ENCODE measurements at places on chromosomes 11 and 22.

DNA sequence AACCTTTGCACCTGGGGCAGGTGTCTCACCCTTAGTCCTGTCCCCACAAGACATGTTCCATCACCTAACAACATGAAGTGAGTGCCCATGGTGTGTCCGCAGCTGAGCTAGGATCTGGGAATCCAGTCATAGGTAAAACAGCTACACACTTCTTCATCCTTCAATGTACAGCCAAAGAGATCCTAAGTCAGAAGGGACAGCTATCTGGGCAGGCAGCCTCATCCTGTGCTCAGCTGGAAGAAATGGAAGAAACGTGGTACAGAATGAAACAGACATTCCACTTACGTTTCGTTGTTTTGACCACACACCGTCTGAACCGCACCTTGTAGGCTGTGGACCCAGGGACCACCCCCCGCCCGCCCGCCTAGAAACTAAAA, 30.8 kb downstream of the PDGFB start:
- DNase-seq: no peak

DNA sequence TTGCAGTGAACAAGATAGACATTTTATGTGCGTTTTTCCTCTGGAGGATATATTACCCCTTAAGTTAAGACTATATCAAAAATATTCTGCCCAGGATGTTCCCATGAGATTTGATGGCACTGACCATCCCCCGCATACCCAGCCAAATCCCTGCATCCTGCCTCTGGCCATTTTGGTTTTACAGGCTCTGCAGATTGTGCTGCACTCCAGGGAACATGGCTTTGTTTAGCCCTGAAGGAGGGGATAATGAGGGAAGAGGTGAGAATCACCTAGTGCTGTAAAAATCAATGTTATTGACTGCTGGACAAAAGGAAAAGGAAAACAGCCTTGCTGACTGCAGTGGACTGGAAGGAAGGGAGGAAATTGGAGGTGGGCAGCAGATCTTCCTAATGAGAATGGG, 717.4 kb downstream of the DLG2 start:
- no peak for DNase-seq

GRCh38 chr11:102824556-102824955, 18.9 kb downstream of the MMP3 start:
- no peak for DNase-seq

DNA sequence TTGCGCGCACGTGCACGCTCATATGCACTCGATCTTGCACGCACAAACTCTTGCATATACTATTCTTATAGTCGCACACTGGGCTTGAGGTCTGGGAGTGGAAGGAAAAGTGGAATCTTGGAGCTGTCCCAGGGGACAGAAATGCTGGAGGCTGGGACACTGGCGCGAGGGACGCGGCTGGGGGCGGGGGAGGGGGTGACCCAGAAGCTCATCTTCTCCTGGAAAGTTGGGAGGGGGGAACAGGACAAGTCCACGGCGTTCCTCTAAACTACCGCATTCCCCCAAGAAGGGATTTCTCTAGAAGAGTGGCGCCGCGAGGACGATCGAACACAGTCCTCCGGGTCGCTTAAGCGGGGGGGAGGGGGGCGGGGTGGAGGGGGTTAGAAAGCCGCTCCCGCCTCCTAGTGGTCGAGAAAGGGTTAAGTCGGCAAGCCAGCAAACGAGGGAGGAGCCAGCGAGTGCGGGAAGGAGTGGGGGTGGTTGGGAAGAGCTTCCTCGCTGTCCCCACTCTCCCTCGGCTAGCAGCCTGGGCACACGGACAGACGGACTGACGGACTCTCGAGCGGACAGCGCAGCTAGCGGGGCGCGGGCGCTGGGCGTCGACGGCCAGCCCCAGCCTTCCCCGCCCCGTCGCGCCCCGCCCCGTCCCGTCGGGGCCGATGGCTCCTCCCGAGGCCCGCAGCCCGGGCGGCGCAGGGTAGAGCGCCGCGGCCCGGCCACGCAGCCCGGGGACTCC, at the start of gene RTN4RL2:
RTN4RL2 (plus strand) TSS at position 507 of the 736 bp plus-strand sequence. CDS start 338 bp downstream, outside the sequence.
- no peak for DNase-seq

- DNase-seq: peak; percentile 9
Observed at GRCh38 chr11:94183886-94184264, 55.2 kb downstream of the PANX1 start.

- no peak for DNase-seq
Observed at GRCh38 chr11:60910281-60910687, 3.7 kb upstream of the TMEM109 start.

DNA sequence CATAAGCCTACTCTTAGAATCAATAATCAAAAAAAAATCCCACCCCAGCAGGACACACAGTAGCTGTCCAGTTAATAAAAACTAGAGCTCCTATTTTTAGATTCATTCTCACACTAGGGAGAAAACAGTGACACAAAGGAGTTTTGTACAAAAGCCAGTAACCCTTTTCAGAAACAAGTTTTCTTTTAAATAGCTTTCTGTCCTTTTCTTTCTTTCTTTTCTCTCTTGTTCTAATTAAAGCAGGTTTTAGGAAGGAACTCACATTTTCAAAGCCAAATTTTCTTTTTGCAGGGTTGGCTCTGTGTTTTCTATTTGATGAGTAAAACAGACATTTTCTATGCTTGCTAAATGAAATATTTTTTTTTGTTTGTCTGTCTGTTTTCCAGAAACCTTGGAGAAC, 1390.7 kb downstream of the FAM181B start:
- no peak for DNase-seq

GRCh38 chr22:35482974-35483373, 57.7 kb upstream of the RASD2 start:
- DNase-seq: no peak

DNA sequence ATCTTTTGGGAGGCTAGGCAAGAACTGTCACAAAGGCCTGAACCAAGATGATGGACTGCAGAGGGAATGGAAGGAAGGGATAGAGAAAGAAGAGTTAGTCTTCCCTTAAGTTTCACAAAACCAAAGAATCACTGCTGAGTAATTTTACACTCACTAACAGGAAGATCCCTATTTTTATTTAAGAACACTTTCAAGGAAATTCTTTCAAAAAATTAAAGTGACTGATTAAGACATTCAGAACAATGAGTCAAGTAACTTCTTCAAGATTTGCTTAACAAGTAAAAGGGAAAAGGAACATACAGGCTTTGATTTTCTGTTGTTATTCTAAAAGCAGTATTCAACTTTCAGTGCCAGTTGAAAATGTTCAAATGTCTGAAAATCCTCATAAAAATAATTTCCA, 3.1 kb downstream of the PITPNB start:
- no peak for DNase-seq

DNA sequence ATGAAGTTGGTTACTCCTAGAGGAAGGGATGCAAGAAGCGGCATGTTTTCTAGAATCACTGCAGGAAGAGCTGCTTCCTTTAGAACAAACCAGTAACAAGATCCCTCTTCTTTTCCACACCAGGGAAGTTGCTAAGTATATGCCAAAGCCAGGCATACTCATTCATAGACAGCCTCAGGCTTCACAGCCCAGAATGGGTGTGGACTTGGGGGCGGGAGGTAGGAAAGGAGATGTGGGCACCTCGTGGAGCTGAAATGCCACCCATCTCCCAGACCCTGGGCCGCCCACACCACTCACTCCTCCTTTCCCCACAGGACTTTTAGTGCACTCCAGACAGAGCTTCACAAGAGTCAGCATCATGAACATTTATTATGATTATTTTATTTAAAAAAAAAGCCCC, 16.0 kb upstream of the TMEM121B start:
- no peak for DNase-seq

- no peak for DNase-seq
Observed at GRCh38 chr11:47969401-47969800, 11.0 kb upstream of the PTPRJ start.

GRCh38 chr11:76589964-76590950, 80.3 kb downstream of the LRRC32 start:
- DNase-seq: no peak

GRCh38 chr11:75508051-75508561, 17.6 kb downstream of the GDPD5 start:
- peak; percentile 11 for DNase-seq

DNA sequence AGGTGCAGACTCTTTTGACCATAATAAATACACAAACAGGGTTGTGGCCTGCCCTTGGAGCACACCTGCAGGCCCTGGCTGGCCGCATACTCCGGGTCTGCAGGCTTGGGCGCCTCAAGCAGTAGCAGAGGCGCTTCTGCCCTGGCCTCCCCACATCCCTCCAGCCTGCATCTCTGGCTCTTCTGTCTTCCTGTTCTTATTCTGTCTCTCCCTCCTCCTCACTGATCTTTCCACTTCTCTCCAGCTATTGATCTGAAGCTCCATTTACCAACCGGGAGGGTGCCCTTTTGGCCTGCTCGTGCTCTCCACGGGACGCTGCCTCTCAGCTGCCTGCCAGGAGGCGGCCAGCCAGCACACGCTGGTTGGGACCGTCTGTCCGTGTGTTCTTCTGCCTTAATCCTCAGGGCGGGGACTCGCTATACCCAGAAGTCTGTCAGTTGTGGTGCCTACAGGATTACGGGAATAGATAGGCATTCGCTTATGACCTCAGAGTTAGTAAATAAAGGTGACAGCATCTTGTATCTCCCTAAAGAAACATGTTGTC, 5.2 kb downstream of the UPB1 start:
- no peak for DNase-seq

GRCh38 chr11:1336836-1337646, 27.6 kb upstream of the TOLLIP start:
- no peak for DNase-seq

DNA sequence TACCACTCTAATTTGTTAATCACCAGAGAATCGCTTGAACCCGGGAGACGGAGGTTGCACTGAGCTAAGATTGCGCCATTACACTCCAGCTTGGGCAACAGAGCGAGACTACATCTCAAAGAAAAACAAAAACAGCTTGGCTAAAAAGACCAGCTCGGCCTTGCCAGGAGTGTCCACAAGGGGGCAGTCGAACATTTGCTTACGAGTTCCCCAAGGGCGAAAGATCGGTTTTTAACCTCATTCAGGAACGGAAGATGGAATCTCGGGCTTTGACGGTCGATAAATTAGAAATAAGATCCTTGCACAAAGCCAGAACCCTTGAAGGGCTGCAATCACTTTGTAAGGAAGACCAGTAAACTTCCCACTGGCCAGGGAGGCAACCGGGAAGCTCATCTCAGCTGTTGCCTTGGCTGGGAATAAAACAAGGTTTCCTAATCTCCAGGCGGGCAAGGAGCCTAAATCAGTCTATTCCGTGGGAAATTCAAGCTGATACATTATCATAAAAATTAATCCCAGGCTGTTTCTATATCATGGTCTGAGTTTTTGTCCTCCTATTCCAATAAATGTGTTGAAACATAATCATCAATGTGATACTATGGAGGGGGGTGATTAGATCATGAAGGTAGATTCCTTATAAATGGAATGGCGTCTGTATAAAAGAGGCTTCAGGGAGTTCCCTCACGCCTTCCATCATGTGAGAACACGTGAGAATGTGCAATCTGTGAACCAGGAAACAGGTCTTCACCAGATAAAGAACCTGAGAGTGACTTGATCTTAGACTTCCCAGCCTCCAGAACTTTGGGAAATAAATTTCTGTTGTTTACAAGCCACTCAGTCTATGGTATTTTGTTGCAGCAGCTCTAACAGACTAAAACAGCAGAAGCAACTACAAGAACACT, 14.9 kb upstream of the SLC29A2 start:
- DNase-seq: peak; percentile 49

DNA sequence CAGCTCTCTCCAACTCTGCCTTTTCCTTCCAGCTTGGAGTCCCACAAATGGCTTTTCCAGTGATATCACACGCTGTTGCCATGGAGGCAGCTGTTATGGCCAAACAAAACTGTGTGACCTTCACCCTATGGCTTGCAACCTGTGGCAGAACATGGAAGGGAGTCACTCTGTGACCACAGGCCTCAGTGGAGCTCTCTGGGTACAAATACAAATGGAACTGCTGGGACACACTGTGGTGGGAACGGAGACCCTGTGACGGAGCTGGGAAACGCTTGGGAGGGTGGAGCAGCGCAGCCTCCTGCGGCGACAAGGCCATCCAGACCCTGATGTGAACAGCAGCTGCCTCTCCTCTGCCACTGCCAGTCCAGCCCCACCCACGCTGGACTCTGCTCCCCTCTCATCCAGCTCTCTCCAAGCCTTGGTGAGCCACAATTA, 162.5 kb downstream of the ETS1 start:
- no peak for DNase-seq

GRCh38 chr11:37532271-37532670, 934.2 kb upstream of the RAG2 start:
- DNase-seq: no peak

DNA sequence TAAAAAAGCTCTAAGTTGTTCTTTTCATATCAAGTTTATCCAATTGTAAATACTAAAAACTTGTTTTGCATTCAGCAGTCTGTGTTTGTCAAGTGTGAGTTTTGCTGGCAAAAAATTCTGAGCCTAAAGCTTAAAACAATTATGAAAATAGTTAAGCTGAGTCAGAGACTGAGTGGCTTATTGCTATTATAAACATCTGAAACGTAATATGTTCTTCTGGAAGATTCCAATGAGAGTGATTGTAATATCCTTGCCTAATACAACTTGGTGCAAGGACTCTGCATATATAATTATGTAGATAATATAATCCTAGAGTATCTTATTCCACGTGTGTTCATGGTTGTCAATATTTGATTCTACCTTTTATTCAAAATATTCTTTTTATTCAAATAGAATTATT, 14.1 kb upstream of the NUP50 start:
- DNase-seq: no peak

- no peak for DNase-seq
Observed at GRCh38 chr22:24498824-24499223, 3.7 kb downstream of the UPB1 start.

DNA sequence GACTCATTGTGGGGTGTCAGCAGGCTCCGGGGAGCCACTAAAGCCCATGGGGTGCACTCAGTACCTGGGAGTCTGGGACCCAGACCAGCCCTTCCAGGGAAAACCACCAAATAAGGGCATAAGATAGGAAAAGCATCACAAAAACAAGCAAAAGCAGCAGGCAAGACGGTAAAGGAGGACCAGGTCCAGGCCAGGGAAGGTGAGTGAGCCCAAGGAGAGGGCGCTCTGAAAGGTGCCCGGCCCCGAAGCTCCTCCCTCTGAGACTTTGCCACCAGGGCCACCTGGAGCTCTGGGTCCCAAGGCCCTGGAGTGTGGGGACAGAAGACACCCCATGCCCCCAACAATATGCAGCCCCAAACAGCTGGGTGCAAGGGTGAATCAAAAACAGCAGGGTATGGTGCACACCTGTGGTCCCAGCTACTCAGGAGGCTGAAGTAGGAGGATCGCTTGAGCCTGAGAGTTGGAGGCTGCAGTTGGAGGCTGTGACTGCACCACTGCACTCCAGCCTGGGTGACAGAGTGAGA, 5.2 kb upstream of the IL17REL start:
- DNase-seq: no peak

DNA sequence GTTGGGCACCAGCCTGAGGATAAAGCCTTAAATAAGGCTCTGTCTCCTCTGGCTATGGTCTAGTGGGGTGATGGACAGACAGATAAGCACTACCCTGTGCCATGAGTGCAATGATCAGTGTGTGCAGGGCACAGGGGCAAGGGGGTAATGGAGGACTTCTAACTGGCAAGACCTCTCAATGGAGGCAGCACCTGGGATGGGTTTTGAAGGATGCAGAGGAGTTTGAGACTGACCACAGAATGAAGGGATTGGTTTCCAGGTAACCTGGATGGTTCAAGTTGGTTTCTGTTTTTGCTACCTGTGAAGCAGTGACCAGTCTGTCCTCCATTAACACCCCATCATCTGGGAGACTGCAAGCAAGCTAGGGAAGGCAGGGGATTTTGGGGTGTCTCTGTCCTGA, 27.8 kb upstream of the PICK1 start:
- DNase-seq: no peak

GRCh38 chr11:1178906-1179305, 21.2 kb downstream of the MUC5AC start:
- no peak for DNase-seq

- no peak for DNase-seq
Observed at GRCh38 chr11:72781313-72782080, 12.3 kb downstream of the STARD10 start.
